ENCODE measurements at places on chromosomes 1 and 21.

- no peak for DNase-seq
Observed at GRCh38 chr1:41672173-41672572, 187.7 kb upstream of the EDN2 start.

- no peak for DNase-seq
Observed at GRCh38 chr1:3718764-3719163, 33.5 kb upstream of the CCDC27 start.

GRCh38 chr1:222772996-222773379 is 36.0 kb downstream of the FAM177B start:
- DNase-seq, result no peak

DNA sequence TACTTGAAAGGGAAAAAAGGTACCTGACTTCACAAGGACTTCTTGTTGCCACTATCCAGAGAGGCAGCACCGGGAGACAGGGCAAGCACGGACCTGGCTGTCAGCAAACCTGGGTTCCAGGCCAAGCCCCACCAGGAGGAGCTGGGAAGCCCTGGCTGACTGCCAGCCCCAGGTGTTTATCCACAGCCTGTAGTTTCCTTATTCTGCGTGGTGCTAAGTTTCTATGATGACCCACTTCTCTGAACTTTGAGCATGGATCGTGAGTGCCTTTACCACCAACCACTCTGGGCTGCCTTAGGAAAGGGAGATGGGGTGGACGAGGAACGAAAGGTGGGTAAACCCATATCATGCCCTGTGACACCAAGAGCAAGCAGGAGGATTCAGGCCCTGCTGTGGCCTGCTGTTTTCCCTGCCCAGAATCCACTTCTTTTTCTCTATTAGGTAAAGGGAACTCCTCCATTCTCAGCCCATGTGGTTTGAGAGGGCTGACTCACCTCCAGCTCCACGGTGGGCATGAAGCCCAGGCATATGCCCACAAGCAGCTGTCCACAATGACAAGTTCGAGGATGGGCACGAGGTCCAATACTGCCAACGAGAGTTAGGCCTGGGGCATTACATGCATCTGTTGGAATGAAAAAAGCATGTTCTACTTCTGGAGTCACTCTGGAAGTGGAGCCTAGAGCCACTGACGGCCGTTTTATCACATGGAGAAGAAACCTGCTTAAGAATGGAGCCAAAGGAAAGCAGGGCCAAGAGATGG is 20.3 kb downstream of the TSPAN2 start:
- DNase-seq, result no peak

GRCh38 chr21:46666941-46667740 is 31.7 kb downstream of the PRMT2 start:
- no peak for DNase-seq

DNA sequence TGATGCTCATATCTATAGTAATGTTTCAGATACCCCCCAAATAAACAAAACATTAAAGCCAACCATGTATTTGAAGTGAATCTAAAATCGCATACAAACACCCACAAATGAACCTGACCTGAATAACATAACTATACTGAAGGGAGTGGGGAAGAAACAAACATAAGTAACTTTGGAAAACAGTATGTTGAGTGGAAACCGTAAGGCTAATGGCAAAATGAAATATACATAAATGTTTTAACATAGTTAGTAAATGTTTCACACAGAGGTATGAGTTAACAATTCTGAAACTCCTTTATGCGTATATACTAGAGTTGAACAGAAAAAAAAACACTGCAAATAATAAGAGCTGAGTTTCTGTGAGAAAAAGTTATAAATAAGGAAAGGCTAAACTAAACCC is 125.6 kb downstream of the ACBD6 start:
- DNase-seq, result no peak

GRCh38 chr1:153251988-153252387 is 7.5 kb upstream of the LORICRIN start:
- no peak for DNase-seq

DNA sequence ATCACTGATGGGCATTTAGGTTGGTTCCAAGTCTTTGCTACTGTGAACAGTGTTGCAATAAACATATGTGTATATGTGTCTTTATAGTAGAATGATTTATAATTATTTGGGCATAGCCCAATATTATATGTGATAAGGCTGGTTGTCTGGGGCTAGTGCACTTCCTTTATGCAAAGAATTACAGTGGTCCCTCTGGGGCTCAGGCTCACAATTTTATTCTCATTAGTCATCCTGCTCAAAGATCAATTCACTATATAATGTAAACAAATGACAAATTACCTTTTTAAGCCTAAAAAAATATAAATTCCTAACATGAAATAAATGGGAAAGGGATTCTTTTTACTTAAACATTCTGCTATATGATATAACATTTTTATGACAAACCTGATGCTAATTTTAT is 5.0 kb downstream of the PLPPR4 start:
- DNase-seq, result no peak

DNA sequence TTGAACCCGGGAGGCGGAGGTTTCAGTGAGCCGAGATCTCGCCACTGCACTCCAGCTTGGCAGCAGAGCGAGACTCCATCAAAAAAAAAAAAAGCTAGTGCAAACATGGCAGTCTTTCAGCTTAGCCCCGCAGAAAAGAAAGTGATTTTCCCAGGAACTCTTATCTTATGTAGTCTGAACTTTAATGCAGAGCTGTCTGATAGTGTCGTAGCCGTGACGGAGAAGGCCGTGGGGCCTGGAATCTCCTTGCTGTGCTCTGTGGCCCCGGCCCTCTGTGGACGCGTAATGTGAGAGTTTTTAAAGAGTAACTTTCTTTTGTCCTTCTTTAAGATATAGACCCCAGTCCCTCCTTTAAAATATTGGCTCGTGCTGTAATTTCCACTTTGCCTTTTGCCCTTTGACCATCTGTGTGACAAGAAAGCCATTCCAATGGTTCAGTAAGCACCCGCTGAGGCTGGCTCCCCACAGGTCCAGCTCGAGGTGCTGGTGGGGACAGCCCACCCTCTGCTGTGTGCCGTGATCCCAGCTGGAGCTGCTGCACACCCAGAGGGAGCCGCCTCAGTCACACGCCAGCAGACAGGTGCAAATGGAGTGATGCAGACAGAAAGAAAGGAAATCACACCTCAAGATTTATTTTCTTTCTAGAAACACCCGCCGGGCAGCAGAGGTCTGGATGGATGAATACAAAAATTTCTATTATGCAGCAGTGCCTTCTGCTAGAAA is 164.0 kb downstream of the PGBD5 start:
- no peak for DNase-seq

- DNase-seq, result no peak
Observed at GRCh38 chr21:34091607-34092006, 18.2 kb downstream of the MRPS6 start.

- no peak for DNase-seq
Observed at GRCh38 chr1:226496453-226497015, 52.0 kb upstream of the STUM start.

GRCh38 chr1:19835578-19835977 is 20.5 kb upstream of the RNF186 start:
- DNase-seq, result no peak
